ENCODE measurements at places on chromosomes 16 and 17. TPM values are rescaled to one million over a fixed set of nuclear protein-coding genes. Genes with fewer than 3 reads are reported as not detected.
A peak's percentile ranks its signal among the peaks of the same experiment; 100 is the strongest.

- no peak for DNase-seq
These were observed 301.8 kb downstream of the CPPED1 start for GRCh38 chr16:12501707-12502457.

- peak; percentile 91 for DNase-seq
These were observed 48.5 kb downstream of the ZNF18 start for GRCh38 chr17:11948789-11949188.

GRCh38 chr16:24217461-24217860 lies 38.7 kb upstream of the CACNG3 start:
- DNase-seq: no peak

GRCh38 chr17:14575471-14575953 lies 274.6 kb downstream of the HS3ST3B1 start:
- no peak for DNase-seq

GRCh38 chr16:82302042-82302727 lies 132.2 kb upstream of the MPHOSPH6 start:
- DNase-seq: no peak

SALL1 gene
- total RNA-seq: 0.16 TPM

HOXB9 gene
- not detected for total RNA-seq
